ENCODE measurements at places on chromosomes 12 and 14. TPM values are rescaled to one million over a fixed set of nuclear protein-coding genes. Genes with fewer than 3 reads are reported as not detected.

DNA sequence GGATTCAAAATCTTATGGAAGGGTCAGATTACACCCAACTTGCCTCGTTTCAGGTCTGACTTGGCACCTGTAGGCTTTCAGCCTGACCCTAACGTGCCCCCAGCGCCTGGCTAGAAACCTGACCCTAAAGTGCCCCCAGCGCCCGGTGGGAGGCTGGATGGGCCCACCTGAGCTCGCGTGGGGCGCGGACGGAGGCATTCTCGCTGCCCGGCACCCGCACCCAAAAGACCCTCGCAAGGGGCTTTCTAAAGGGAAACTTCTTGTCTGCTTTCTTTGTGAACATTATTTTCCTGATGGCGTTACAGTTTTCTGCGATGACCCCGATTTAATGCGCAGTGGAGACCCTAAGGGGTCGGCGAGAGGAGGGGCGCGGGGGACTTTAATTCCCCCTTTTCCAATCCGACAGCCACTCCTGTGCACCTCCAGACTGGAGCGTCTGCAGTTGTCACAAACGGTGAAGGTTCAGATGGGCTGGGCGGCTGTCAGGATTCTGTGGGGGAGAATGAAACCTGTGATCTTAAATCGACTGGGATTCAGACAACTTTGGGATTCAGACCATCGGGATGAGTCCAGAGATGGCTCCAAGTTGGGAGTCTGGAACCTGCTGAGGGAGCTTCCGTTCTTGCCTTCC lies 751 bp upstream of the HRK start:
- DNase-seq, result no peak

Gene SLC2A3
- total RNA-seq, result 12.5 TPM

DNA sequence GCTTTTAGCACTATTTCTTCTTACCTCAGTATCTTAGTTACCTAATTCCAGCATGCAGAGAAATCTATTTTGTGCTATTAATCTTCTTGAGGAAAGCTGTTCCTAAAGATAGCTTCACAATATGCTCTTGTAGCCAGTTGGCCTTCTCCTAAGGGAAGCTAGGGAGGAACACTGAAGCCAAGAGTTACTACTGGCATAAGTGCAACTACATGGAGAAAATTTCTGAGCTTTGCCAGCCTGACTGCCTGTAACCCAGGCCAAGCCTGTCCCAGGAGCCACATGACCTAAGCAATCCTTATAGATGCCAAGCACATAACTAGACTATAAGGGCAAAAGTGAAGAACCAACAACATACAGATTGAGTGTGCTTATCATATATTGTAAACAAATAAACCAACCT lies 890.2 kb downstream of the FLRT2 start:
- DNase-seq, result no peak

Gene ERH
- total RNA-seq, result 92.6 TPM

Gene PZP
- total RNA-seq, result not detected

- no peak for DNase-seq
Measured at GRCh38 chr12:273382-273781, 10.7 kb upstream of the SLC6A13 start.

Gene SLC16A7
- total RNA-seq, result 45.4 TPM

DNA sequence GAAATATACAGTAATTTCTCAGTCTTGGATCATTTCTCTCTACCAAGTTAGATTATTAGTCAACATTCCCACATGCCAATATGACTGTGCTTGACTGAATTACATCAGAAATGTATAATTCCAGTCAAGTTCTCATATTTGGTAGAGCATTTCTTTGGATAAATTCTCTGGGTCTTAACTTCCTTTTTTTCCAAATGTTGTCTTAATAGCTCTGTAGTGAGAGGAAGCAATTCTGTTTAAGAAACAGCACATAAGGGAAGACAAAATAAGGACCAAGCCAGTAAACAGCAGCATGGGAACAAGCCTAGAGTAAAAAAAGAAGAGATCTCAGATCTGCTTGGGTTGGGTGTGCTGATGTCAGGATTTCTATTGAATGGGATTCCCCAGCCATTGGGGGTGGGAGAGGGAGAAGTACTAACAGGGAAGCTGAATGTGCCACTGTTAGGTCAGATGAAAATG lies 14.2 kb upstream of the DYRK2 start:
- DNase-seq, result no peak

Gene CLEC9A
- not detected for total RNA-seq

GRCh38 chr12:10453156-10453555 lies at the start of gene KLRC1:
Gene KLRC1 (minus strand): TSS chr12:10453377. CDS start chr12:10451156, 2,221 bp downstream.
- no peak for DNase-seq
